Activated naive CD8-positive, alpha-beta T cell treated with anti-CD3 and anti-CD28 coated beads for 36 hours (primary cell): ENCODE measurements at places on chromosomes 6 and 20.

- DNase-seq = no peak
Measured at GRCh38 chr6:53795340-53795701, 516 bp downstream of the LRRC1 start.

DNA sequence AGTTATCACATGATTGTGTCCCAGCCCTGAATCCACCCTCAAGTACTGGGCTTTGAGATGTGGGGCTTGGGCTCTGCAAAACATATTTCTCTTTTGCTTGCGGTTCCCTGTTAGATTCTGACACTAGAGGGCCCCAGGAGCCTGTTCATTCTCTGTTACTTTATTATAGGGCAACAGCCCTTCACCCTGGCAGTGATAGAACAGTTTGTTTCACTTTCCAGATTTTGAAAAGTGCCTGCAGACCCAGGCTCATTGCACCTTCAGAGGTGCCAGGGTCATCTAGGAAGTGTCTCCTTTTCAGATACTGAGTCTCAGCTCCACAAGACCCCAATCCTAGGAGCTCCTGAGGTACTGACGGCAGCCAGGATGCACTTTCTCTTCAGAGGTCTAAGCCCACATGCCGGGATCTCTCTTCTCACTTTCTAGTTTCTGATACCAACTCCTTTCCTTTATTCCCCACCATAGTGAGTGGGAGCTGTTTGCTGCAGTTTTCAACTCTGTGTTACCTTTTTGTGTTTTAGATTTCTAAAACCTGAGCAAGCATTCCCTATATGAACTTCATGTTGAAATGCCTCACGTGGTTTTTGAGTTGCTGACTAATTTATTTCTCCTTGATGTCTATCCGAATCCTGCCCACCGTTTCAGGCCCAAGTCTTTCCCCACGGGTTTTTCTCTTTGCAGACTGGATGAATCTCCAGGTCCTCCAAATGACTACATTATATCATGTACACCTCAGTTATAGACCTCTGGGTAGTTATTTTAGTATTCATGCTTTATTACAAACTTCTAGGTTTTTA lies 10.9 kb downstream of the ABT1 start:
- DNase-seq = peak; percentile 57

- DNase-seq = no peak
Measured at GRCh38 chr20:49790077-49790798, 22.4 kb upstream of the SLC9A8 start.

DNA sequence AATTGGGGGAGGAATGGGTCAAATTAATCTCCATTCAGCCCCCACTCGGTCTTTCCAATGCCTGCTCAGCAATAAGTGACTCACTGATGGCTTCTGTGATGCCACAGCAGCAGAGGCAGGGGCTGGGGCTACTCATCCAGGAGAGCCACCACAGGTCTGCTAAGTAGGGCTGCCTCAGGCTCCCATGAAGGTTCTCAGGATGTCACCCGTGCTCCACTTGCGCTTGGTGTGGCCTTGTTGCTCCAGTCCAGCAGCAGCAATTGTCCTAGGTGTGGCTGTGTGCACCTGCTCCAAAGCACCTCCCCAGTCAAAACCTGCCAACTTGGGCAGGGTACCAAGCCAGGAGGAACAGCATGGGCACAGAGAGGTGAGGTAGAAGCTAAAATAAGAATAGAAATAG lies 627 bp upstream of the LY6G6C start:
- no peak for DNase-seq

GRCh38 chr6:155272353-155273232 lies 8.8 kb downstream of the CLDN20 start:
- no peak for DNase-seq

DNA sequence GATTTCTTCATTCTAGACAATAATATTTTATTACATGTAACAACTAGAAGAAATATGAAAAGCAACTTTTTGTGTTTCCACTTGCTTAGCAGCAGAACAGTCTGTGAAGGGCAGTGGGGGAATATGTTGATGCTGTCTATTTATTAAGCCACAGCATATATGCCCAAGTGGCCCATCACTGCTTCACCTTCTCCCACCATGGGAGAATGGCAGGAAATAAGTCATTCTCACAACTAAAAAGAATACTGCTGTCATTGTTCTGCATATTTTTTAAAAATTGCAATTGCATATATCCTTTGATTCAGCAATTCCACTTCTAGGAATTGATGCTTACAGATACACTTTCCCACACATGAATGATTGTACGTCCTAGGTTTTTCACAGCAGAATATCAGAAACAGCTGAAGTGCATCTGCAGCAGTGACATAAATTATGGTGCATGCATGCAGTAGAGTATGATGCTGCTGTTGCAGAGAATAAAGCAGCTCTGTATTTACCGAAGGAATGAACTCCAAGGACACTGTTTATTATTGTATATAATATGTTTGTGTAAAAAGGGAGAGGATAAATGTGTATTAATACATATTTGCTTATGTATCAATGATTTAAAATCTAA lies 26.8 kb downstream of the KIF3B start:
- DNase-seq = no peak

GRCh38 chr6:39166912-39167290 lies 51.9 kb upstream of the SAYSD1 start:
- DNase-seq = no peak

GRCh38 chr6:139442188-139442671 lies 67.8 kb upstream of the CITED2 start:
- no peak for DNase-seq

DNA sequence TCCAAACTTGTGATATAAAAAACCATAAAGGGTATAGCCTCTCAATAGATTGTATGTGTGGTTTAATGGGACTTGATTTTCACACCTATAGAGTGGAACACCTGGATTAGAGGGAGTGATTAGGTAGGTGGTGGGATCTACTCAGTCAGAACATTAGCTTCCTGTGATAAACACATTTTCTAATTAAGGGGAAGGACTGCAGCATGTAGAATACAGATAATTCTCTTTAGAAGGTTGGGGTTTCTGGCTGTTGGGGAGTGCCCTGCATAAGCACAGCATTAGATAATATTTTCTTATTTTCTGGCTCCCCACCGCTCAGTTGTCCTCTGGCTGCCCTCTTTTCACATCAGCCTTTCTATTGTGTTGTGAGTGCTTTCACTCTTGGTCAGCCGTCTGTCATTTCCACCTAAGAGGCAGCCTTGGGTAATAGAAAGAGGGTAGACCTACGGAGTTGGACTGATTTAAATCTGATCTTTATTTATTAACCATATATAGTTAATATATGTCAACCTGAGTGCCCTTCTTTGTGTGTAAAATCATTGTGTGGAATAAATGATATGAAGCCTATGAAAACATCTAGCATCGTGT lies 8.0 kb downstream of the CSE1L start:
- DNase-seq = no peak

- no peak for DNase-seq
Measured at GRCh38 chr6:166638573-166638964, 11.5 kb upstream of the RPS6KA2 start.

- DNase-seq = peak; percentile 73
Measured at GRCh38 chr20:45311589-45312211, 3.6 kb upstream of the MATN4 start.

GRCh38 chr6:30709101-30709868 lies 7.8 kb downstream of the MDC1 start:
- no peak for DNase-seq

- DNase-seq = no peak
Measured at GRCh38 chr20:37915434-37915787, 12.5 kb downstream of the VSTM2L start.

DNA sequence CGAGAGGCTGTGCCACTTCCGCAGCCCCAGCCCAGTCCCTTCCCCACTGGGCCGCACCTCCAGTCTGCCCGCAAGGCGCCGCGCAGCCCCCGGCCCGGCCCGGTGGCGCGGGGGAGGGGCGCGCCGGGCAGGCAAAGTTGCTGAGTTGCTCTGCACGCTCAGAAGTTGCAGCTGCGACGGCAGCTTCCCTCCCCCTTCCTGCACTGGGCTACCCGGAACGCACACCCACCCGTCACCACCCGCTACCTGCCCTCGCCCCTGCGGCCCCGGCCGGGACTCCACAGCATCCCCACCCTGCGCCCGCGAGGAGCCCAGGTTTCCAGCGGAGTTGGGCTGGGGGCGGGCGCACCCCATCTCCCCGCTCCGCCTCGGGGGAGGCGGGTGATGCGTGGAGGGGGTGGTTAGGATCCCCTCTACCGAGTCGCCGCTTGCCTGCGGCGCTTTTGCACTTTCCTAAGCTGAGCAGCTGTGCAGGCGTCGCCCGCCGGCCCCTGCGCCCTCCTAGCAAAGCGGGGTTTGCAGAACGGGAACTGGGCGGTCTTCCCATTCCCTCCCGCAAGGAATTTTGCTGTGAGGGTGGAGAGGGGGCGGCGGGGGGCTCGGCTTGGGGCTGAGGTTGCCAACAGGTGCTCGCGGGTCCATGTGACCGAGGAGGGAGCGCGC lies 55.9 kb upstream of the RREB1 start:
- peak; percentile 53 for DNase-seq

GRCh38 chr6:125503181-125503580 lies 201.4 kb upstream of the HDDC2 start:
- no peak for DNase-seq

DNA sequence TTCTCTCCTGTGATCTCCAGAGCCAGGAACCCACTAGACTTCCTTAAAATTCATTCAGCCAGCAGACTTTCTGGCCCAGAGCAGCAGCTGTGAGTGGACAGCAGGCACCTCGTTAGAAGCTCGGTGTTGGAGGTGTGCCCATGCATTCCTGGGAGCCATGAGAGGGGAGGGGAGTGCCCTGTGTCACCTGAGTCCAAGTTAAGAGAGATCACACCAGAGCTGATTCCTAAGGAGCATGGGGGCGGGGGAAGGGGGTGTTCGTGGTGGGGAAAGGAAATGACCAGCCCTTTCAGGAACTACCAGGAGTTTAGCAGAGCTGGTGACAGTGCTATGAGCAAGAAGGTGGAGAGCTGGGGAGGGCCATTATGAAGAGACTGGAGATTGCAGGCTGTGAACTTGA lies 46.9 kb downstream of the GFRA4 start:
- DNase-seq = no peak

DNA sequence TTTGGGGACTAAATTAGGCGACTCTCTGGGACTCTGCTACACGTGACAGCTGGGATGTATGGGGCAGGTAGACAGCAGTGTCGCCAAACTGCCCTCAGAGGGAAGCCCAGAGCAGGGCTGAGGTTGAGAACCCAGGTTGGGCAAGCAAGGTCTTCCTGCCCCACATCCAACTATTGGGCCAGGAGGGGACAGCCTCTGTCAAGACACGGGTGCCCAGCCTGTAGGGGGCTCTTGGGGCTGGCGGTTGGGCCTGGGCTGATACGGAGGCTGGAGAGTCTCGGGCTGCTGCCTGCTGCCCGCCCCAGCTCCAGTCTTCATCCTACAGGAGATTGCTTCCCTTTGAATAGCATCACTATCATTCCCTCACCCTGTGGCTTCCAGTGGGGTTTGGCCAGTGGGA lies 33.3 kb downstream of the CPNE5 start:
- no peak for DNase-seq

DNA sequence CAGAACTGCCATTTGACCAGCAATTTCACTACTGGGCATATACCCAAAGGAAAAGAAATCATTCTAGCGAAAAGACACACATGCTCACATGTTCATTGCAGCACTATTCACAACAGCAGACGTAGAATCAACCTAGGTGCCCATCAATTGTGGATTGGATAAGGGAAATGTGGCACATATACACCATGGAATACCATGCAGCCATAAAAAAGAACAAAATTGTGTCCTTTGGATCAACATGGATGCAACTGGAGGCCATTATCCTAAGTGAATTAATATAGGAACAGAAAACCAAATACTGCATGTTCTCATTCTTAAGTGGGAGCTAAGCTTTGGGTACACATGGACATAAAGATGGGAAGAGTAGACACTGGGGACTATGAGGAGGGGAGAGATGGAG lies 16.1 kb downstream of the RAET1E start:
- DNase-seq = no peak
